ENCODE measurements at places on chromosomes 5 and 9.

DNA sequence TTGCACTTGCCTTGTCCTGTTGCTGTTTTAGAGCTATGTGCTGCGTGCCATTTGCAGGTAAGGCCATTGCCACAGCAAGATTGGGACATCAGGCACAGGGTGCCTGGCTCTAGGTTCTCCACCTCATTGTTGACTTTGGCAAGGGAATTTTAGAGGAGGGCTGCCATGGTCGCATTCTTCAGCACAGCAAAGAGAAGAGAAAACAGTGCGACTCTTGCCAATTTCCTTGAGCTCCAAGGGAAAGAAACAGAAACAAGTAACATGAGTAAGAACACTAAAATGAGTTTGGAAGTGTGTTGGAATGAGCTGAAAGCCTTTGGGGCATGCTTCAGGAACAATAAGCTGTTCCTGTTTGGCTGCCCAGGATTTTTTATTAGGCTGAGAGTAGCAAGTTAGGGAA lies 188.1 kb upstream of the IL12B start:
- DNase-seq: no peak

DNA sequence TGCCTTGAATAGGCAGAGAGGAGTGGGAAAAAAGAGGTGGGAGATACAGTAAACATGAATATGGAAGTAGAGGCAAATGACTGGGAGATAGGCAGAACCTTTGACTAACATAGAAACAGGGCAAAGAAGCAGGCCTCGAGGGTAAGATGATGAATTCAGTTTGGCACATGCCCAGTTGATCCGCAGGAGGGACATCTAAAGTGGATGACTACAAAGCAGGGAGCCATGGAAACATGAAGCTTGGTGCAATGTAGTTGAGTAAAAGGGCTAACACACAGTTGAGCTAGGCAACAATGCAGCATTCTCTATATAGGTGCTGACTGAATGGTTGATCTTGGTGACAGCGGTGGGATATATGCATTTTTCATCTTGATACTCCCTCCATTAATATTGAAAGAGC lies 253.8 kb downstream of the DMRT2 start:
- DNase-seq: no peak

- DNase-seq: no peak
Measured at GRCh38 chr9:130728721-130729120, 35.1 kb downstream of the EXOSC2 start.

GRCh38 chr5:95895771-95896170 lies 65.9 kb downstream of the ELL2 start:
- DNase-seq: peak; percentile 57

GRCh38 chr5:39194466-39195136 lies 24.8 kb downstream of the FYB1 start:
- DNase-seq: no peak

GRCh38 chr5:111313017-111313724 lies 89.0 kb downstream of the CAMK4 start:
- no peak for DNase-seq

DNA sequence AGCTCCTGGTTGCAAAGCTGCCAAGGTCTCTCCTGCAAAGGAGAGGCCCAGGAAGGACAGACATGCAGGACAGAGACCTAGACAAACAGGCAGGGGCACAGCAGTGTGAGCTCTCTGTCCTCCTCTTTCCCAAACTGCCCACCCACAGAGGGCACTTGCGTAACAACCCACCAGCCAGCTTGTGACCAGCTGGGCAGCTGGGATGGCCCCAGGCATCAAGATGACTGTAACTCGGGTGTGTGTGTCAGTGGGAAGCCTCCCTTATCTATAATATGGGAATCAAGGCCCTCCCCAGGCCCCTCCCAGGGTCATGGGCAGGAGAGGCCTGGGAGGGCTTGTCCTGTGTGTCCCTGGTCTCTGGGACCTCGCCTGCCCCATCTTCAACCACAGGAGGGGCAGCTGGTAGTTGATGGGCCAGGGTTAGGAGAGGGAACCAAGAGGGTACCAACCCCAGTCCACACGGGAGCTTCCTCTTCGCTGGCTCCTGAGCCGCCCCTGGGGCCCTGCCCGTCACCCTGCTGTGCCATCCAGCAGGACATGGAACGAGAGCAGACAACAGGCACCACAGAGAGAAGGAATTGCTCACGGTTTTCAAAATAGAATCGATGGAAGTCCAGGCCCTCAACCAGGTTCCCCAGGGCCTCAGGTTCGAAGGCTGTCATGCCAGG lies 37.9 kb downstream of the SLC6A7 start:
- no peak for DNase-seq

GRCh38 chr5:7317751-7318150 lies 78.2 kb upstream of the ADCY2 start:
- no peak for DNase-seq
